ENCODE measurements at places on chromosomes 12 and 14.

DNA sequence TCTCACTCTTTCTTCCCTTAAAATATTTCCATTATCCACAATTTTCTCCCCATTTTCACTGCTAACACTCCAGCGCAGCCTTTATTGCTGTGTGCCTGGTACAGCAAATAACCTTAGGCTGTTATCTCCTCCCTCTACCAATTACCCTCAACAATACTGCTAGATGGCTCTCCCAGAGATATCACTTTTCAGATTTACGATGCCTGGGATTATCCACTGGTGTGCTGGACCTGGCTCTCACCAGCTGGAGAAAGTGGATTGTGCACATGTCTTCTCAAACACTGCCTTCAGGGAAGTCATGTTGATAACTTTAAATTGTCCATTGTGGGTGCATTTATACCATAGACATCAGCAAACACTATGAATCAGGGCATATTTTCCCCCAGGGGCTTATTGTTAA, 101.9 kb upstream of the ADAMTS20 start:
- no peak for DNase-seq

DNA sequence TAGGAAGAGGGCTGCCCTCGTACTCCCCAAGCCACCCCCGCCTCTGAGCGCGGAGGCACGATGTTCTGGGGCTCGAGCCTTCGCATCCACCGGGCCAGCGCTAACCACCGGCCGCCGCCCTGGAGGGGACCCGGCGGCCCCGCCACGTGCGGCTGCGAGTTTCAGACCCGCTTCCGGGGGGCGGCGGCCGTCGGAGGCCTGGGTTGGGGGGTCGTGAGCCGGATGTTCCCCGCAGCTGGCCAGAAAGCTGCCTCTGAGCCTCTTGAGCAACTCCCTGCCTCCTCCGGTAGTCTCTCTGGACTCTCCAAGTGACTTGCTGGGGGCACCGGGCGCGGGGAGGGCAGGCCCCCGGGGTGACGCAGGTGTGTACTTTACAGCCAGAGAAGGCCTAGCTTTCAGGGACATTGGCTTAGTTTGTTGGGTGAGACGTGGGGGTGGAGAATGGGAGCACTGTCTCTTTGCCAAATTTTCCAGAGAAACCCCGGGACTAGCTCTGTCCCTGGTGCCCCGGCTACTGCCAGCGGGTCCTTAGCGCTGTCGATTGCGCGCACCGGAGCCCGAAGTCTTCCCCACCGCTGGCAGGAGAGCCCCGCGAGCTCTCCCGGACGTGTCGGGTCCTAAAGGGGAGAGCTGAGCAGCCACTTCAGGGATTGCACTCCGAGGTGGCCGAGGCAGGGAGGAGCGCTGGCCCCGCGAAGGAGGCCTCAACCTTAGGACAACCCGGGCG, 15.6 kb downstream of the OTX2 start:
- DNase-seq: no peak

DNA sequence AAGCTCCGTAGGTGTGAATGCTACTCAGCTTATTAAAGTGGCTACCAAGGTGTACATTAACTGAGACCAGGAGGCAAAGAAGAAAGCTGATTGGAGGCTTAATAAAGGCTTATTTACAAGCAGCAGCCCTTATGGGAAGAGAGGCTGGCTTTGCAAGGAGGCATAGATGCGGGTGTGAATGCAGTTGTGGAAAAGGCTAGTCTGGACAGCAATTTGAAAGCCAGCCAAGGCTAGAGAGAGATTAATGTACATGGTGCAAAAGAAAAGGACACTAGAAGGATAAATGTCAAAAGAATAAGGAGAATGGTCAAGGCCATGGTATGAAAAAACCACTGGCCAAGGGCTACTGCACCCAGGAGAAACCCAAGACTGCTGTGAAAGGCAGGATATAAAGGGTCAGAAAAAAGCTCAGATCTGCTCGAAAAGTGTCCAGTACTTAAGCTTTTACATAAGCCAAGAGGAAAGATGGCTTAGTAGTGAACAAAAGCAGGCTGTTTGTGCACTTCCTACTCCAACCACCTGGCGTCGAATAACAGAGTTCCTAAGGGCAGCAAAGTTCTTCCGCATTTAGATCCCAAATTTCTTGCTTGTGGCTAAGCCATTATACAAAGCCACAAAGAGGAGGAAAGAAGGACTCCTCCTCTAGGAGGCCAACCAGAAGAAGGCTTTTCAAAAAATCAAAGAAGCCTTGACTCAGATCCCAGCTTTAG, 24.0 kb downstream of the KLRK1 start:
- peak; percentile 40 for DNase-seq

GRCh38 chr12:75660805-75661404, 149.5 kb upstream of the KRR1 start:
- peak; percentile 51 for DNase-seq

- no peak for DNase-seq
Observed at GRCh38 chr12:94434171-94434570, 25.5 kb downstream of the CEP83 start.

DNA sequence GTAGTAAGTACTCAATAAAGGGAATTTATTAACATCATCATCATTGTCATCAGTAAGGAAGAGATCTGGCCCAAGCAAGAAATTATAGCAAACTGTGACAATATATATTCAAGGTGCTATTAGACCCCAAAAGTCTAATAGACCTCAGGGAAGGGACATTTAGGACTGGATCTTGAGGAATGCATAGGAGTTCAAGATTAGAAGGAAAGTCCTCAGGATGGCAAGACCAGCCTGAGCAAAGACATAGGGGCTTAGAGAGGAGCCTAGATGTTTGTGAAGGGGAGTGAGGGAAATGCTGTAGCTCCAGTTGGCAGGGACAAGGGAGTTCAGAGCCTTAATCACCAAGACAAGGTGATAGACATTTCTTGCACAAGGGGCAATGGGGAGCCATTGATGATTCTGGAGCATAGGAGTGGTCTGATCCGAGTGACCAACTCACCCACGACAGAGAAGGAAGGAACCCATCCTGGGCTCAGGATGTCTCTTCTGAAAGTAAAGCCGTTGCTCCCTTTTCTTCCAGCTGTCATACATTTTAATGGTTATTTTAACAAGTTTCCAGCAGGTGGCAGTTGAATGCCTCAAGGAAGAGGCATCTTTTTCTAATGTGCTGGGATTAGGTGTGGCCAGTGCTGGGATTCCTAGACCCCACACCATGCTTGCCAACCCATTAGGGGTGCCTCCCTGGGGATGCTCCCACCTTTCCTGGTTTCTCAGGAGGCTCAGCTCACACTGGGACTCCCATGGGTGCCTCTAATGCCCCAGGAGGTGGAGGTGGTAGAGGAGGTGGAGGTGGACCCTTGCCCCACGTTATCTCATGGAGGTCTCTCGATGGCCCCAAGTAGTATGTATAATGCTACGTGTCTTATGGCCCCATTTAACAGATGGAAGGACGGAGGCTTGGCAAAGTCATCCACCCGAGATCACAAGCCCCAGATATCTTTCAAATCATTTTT, 37.8 kb downstream of the PHETA1 start:
- DNase-seq: peak; percentile 56

- DNase-seq: no peak
Observed at GRCh38 chr14:56814519-56814959, 4.3 kb upstream of the OTX2 start.

GRCh38 chr12:77005611-77006098, 59.7 kb downstream of the E2F7 start:
- DNase-seq: no peak

DNA sequence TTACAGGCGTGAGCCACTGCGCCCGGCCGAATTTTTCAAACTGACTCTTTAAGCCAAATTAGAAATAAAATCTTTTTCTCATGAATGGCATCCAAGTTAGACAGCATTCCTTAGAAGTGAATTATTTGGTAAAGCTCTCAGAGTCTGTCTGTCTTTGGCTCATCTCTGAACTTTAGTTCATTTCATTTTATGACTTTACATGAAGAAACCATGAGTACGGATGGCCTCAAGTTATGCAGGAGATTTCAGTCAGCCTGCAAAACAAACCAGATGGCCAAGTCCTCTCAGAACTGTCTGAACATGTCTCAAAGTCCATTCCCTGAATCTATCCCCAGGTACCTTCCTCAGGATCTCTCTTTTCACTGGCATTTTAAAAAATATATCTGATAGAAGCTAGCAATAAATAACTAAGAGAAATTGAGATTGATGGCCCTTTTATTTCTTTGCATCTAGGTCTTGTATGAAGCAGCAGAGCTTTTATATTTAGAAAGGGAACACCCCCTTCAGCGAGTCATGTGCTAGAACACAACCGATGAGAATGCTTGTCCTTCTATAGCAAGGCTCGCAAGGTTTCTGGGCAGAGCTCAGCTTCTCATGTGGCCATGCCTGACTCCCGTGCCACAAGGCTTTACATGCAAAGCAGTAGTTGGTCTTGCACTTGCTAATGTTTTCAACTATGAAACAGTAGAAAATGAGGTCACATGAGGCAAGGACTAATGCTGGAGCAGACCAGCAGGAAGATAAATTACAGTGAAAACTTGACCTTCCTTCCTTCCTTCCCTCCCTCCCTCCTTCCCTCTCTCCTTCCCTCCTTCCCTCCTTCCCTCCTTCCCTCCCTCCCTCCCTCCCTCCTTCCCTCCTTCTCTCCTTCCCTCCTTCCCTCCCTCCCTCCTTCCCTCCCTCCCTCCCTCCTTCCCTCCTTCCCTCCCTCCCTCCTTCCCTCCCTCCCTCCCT, 125.0 kb downstream of the AKAP6 start:
- DNase-seq: no peak

DNA sequence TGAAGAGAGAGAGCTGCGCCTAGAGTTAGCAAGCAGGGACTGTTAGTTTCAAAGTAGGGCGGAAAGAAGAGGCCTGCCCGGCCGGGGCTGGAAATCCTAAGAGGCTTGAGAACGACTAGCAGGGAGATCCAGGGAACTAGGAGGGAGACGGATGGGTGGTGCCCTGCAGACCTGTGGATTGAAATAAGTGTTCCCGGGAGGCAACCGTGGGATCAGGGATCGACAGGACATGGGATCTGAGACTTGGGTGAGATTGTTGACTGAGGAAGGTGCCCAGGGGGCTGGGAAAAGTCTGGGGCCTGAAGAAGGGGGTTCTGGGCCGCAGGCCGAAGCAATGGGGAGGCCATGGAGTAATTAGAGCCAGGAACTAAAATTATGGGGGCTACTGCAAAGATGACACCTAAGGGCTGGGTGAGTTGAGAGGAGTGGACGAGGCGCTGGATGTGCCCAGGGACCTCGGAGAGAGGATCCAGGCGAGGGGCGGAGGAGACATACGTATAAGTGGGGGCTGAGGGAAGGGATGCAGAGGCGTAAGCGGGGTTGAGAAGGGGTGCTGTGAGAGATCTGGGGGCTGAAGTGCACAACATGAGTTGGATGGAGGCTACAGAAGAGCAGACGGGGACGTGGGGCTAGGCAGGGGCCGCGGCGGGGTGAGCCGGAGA, 635 bp downstream of the LTA4H start:
- DNase-seq: peak; percentile 27

DNA sequence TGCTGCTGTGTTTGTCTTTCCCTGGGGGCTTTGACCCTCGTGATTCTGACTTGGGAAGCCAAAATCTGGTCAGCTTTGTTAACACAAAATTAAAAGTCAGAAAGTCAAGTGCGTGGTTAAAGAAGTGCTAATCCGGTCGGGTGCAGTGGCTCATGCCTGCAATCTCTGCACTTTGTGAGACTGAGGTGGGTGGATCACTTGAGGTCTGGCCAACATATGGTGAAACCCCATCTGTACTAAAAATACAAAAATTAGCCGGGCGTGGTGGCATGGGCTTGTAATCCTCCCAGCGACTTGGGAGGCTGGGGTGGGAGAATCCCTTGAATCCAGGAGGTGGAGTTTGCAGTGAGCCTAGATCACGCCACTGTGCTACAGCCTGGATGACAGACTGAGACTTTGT, 844.6 kb downstream of the VRK1 start:
- no peak for DNase-seq

DNA sequence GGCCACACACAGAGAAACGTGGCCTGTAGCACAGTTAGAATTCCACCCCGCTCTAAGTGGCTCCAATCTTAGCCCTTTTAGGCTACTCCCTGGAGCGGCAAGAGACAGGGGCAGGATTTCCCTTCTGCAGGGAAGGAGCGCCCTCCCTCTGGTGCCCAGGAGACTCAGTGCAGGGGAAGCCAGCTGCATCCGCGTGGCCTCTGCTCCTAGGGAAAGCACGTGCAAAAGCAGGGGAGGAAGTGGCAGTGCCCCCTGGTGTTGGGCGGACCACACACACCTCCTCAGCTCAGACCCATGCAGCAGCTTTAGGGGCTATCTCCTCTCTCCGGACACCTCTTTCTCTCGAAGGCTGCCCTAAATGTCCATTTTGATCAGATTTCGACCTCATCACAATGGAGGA, 50.0 kb downstream of the SPRING1 start:
- peak; percentile 46 for DNase-seq

GRCh38 chr12:125100551-125101434, 35.6 kb downstream of the AACS start:
- DNase-seq: no peak

DNA sequence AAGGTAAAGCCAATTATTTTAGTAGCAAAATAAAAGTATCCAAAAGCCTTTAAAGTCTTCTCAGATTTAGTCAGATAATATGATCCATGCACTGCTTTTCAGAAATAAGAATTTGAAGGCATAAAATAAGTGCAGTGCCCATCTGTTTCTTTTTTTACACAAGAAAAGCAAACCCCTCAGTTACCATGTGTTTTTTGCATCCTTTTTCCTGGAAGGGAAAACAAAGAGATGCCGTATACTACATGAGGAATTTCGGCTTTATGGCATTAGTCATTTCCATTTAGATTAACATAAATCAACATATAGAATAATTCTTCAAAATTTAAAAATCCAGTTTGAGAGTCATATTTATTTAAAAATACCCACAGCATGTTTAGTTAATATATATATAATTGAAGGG, 70.0 kb upstream of the GNPNAT1 start:
- peak; percentile 52 for DNase-seq

GRCh38 chr14:24806061-24806678, 172.2 kb upstream of the GZMB start:
- DNase-seq: peak; percentile 52

DNA sequence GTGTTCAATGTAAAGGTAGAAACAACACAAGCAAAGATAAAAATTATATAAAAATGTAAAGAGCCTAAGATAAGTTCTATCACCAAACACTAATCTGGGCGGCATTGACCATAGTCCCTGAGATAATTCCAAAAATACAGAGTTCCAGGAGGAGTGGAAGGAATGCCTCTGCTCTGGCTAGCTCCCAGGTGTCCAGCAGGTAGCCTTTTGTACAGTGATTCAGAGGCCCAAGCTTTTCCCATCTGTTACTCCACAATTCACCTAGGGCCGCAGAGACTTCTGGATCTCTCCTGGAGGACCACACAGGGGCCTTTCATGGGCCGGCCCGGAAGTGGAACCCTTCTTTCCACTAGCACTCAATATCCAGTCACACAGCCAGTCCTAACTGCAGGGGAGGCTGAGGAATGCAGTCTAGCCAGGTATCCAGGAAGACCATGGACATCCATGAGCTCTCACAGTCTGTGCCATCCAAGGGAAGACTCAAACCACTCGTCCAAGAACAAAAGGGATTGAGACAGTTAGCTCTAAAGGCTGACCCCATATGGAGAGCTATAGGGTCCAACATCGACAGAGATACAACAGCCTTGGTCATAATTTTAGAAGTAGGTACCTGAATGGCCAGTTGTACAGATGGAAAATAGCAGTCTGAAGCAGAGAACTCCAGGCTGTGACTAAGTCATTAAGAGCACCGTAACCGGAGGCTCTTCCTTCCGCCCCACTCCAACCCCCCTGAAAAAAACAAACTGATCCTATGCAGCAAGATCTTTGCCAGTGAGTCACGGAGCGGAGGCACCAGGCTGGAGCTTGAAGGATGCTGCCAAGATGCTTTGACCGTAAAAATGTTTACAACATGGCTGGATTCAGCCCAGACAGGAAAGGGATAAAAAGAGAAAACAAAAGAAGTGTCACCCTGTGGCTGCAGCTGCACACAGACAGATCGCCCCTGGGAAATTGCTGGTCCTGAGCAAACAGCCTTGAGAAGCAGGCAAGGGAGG, 204.8 kb downstream of the NUAK1 start:
- DNase-seq: peak; percentile 95

Measured in fibroblast of skin of scalp (primary cell).